ELR (cell line): ENCODE measurements at places on chromosomes 12 and 14.

DNA sequence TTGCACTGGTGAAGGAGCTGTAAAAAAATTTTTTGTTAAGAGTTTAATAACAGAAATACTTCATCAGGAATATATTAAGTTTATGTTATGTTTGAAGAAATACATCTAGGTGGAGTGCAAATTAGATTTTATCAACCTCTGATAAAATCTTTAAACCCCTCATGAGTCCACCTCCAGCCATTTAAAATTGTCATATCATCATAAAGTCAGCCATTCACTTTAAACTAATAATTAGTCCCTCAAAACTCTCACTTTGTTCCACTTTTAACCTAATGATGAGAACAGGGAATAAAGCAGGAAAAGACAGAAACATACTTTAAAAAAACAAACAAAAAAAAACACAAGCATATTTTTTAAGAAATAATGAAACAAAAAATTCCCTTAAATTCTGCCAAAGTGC is 25.1 kb downstream of the ZFC3H1 start:
- no peak for DNase-seq

GRCh38 chr14:64704743-64705380 is 638 bp downstream of the PLEKHG3 start:
- peak; percentile 46 for DNase-seq

- DNase-seq, result no peak
Measured at GRCh38 chr12:30963709-30964564, 37.4 kb downstream of the TSPAN11 start.

GRCh38 chr12:105696-106095 is 39.1 kb downstream of the IQSEC3 start:
- DNase-seq, result no peak

DNA sequence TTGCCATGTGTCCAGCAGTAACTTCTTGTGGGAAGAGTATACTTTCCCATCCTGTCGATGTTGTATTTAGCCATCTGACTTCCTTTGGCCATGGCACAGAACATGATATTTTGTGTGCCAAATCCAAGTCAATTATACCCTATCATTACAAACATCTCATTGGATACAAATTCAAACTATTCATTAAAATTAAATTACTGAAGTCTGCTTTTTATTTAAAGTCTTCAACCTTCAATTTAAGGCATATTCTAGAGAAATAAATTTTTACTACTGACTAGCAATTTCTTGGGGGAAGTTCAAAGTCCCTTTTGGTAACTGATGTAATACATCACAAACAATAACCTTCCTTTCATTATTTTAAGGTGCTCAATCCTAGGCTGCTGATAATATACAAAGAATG is 192.6 kb downstream of the SLC6A15 start:
- no peak for DNase-seq

GRCh38 chr12:7479771-7480170 is 23.8 kb downstream of the CD163 start:
- no peak for DNase-seq

GRCh38 chr12:106918746-106919145 is 37.0 kb upstream of the TMEM263 start:
- DNase-seq, result peak; percentile 36

DNA sequence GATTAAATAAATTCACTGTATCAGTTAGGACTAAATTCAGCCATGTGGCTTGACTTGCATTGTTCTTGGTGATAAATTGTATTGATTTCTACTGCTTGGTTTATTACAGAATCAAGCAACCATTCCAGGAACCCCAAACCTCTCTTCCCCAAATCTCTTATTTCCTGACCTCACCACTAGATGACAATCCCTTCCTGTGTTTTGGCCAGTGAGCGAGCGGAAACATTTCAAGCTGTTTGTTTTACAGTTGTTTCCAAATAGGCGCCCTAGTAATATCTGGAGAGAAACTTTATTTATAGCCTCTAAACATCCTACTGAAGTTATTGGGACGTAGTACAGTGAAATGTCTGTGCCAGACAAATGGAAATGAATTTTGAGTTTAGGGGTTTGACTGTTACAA is 161.1 kb downstream of the SNAPC1 start:
- DNase-seq, result peak; percentile 62

GRCh38 chr12:16611146-16611545 is 5.2 kb upstream of the LMO3 start:
- no peak for DNase-seq

GRCh38 chr14:59638885-59639284 is 62.3 kb upstream of the CCDC175 start:
- DNase-seq, result no peak

GRCh38 chr12:96233939-96234461 is 39.8 kb downstream of the ELK3 start:
- no peak for DNase-seq

DNA sequence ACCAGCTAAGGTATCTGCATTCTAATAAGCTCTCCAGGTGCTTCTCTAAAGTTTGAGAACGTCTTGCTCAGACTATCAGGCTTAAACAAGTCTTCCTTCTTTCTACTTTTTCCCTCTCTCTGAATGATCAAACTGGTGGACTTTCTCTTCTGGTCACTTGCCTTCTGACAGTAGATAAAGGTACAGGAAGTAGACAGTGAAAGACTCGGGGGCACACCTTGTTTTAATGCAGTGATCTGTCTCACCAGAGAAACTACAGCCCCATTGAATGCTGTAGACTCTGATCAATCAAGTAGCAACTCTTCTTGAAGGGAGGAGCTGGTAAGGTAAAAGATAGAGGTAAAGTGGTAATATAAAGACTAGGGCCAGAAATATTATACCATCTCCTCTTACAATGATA is 48.1 kb upstream of the ATXN7L3B start:
- no peak for DNase-seq

- no peak for DNase-seq
Measured at GRCh38 chr12:67822826-67823225, 166.4 kb upstream of the IFNG-AS1 start.

DNA sequence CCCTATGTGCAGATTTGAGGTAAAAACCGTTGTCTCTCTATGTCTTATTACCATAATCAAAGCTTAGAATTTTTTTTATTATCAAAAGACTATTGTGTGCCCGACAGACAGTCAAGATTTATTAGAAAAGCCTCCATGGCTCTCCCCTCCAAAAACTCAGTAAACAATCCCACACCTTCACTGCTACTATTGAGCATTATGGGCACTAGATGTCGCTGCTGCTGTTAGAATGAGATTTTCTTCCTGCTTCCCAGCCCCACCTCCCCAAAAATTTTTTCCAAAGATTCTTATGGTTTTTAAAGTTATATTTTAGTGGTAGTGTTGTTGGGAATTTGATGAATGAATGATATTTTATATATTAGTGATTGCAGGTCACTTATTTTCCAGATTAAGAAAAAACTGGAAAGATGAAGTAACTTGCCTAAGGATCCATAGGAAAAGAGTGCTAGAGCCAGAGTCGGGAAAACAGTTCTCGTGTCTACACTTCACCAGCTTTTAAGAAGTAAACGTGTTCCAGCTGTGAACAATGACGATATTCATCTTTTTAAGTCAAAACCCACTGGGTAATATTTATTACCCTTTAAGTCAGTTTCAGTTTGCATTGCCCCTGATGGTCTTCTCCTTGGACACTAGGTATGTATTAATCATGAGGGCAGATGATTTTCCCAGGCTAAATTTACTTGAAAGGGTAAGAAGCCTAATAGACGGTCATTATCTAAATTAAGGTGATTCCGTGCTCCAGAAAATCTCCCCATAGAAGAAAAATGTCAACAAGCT is 12.2 kb upstream of the FOXG1 start:
- peak; percentile 72 for DNase-seq

DNA sequence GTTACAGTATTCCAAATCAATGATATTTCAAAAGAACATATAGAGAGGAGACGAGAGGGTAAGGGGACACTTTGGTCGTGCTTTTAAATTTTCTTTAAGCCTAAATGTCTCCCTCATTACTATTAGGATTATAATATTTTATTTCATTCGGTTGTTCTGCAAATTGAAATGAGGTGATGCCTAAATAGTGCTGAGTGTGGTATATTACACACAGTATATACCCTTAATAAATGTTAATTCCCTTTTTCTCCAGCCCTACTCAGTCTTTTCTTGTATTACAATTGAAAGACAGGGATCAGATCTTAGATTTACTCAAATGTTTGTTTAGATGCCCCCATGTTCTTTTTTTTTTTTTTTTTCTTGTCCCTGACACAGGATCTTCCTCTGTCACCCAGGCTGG is 7.7 kb downstream of the SNAPC1 start:
- DNase-seq, result no peak

- DNase-seq, result no peak
Measured at GRCh38 chr14:104218361-104219180, 80.2 kb downstream of the KIF26A start.

DNA sequence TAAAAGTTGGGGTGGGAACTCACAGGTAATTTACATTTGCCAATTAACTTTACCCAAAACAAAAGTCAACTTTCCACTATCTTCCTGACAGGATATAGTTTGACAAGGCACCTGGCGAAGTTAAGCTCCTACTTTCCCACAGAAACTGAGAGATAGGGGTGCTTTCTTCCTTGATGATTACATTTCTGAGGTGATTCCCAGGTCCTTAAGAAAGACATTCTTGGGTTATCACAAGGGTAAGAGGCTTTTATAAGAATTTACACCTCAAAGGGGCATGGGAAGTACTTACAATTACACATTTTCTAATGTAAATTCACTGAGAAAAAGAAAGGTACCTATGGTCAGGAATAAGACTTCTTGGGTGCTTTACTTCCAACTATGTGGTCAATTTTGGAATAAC is 660.9 kb upstream of the MGAT4C start:
- DNase-seq, result no peak

DNA sequence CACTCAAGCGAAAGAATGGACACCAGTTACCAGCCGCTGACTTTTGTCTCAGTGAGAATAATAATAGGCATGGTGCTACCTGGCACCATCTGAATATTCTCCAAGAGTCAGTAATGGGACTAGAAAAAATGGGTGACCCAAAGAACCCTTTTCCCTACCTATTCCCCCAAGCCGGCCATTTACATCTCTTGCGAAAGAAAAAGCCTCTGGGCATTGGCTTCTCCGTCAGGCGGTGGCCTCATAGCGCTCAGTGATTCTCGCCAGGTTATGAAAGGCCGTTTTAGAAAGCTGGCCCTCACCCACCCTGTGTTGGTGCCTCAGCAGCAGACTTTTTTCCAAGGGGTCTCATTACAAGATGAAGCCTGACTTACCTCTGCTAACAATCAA is 523 bp upstream of the SLC6A15 start:
- DNase-seq, result peak; percentile 54

GRCh38 chr14:94702629-94703028 is 67.3 kb downstream of the GSC start:
- peak; percentile 46 for DNase-seq

GRCh38 chr12:29072631-29073030 is 76.4 kb upstream of the FAR2 start:
- DNase-seq, result peak; percentile 9

DNA sequence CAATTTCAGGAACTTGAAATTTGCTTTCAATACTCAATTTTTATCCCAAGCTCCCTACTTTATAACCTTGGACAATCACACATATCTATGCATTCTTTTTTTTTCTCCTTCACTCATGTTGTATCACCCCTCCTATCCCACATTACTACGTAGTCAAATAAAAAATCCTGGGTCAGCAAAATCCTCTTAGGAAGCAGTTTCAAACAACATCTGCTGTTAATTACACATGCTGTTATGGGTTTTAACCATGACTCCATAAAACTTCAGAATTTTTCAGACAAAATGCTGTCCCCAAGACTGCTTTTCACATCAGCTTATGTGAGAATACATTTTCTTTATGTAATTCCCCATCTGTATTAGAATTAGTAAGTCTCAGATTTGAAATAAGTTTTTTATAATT is 61.7 kb downstream of the LRFN5 start:
- DNase-seq, result no peak

DNA sequence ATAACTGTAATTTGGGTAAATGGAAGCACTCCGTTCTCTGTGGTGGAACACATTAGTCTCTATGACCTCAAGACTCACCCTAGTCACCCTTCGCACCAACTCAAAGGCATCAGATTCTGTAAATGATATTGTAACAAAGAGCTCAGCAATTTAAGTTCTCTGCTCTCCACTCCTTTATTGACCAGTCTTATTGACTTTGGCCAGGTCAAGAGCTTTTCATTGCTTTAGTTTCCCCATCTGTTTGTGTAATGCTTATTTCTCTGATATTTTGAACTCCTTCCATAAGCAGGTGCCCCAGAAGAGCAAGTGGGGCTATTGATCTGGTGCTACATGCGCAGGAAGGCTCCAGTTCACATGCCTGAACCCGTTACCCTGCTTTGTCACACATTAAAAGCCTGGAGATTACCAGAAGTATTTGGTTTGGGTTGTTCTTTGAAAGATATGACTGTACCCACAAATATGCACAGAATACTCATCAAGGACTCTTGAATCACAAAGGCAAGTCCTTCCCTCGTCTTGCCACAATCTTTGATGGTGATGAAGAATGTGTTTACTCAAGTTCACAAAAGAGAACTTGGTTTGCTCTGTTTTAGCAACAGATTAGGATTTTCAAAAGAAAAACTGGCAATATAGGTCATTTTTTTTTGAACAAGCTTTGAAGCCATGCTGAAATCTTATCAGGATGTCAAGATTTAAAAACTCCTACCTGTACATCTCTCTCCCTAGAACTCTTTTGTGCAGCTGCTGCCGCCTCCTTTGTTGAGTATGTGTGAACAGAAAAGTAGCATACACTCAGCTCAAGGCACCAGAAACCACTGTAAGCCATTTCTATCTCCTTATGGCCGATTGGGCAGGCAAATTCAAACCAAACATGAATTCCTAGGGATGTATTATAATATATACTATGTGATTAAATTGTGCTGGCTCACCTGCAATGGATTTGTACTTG is 193.9 kb downstream of the BCAT1 start:
- peak; percentile 93 for DNase-seq

DNA sequence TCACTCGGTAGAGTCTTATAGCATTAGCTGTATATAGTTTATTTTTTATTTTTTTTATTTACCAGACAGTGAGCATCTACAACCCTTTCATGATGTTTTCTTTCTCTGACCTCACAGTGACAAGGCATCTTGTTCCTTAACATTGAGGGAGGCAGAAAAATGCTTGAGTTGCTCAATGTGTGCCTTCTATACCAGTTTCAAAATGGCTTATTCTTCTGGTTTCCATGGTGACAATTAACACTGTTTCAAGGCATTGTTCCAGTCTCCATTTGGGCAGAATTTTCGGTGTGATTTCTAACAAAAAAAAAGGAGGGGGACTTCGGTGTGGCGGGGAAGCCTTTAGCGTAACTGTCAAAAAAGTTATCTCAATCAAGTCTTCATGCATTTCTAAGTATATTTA is 209.7 kb upstream of the NPAS3 start:
- DNase-seq, result no peak

DNA sequence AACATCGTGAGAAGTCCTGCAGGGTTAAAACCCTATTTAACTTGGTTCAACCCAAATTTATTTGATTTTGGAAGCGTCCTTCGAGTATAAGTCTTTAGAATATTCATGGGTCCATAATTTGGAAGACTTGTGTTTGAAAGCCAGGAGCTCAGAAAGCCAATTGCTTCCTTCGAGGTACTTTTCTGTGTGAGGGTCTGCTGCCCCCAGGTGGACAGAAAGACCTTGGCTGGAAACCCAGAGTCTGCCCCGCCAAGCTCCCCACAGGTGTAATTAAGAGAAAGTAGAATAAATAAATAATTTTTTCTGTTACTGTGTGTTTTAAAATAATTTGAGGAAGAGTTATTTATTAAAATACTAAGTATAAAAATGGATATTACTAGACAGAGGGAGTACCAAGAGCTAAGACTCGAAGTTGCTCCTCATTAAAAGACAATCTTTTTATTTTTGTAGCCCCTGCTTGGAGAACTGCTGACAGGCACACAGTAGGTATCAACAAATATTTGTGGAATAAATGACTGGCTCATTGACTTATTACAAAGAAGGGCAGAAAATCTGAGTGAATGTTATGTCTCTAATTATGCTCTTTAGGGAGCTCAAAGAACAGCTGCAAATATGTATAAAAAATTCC is 105.8 kb downstream of the PAH start:
- peak; percentile 37 for DNase-seq
